ENCODE measurements at places on chromosomes 12 and 14. TPM values are rescaled to one million over a fixed set of nuclear protein-coding genes. Genes with fewer than 3 reads are reported as not detected.
A peak's percentile ranks its signal among the peaks of the same experiment; 100 is the strongest.

The OVCH1 gene
- not detected for polyA plus RNA-seq

The TPH2 gene
- not detected for polyA plus RNA-seq

The GPN3 gene
- polyA plus RNA-seq: 43.5 TPM

DNA sequence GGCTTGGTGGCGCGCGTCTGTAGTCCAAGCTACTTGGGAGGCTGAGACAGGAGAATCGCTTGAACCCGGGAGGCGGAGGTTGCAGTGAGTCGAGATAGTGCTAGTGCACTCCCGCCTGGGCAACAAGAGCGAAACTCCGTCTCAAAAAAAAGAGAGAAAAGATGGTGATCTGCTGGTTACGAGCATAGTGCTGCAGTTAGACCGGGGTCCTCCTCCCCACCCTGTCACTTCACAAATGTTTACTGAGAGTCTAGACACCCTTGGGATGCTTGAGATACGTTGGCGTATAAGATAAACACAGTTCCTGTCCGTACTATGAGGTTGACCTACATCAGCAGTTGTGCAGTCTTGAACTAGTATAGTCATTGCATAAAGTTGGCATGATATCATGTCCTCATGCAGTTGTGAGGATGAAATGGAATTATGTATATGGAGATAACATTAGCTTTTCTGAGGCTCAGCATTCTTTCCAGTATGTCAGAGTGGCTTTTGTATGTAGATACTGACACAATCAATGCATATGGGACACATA, 787 bp downstream of the ACAD10 start:
- peak overlapping the region; percentile 93 for H3K4me3 ChIP-seq
- H3K4me1 ChIP-seq: peaks cover 20% of the 10 kb centered on the region
- H3K27me3 ChIP-seq: no peaks in the 10 kb centered on the region
- H3K27ac ChIP-seq: peak overlapping the region; percentile 71
- no peaks in the 10 kb centered on the region for H3K36me3 ChIP-seq
- peak; percentile 64 for DNase-seq

DNA sequence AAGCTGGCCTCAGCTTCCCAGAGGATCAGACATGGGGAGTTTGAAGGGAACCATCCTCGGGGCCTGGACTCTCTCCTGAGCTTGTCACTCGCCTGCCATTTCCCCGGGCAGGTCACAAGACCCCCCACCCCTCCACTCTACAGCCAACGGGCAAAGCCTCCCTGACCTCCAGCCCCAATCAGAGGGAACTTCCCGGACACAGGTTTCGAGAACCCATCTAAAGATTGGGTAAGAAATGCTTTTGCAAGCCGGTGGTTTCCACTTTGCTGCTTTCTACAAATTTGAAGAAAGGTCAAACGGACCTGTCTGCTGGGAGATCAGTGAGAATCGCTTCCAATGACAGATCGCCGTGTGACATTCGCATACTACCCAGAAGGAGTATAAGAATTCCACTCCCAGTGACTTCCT, 89.6 kb downstream of the SCARB1 start:
- peaks cover 15% of the 10 kb centered on the region for H3K4me1 ChIP-seq
- H3K4me3 ChIP-seq: peak overlapping the region; percentile 60
- DNase-seq: peak; percentile 33
- H3K27me3 ChIP-seq: no peaks in the 10 kb centered on the region
- no peaks in the 10 kb centered on the region for H3K36me3 ChIP-seq
- peak overlapping the region; percentile 92 for H3K27ac ChIP-seq

DNA sequence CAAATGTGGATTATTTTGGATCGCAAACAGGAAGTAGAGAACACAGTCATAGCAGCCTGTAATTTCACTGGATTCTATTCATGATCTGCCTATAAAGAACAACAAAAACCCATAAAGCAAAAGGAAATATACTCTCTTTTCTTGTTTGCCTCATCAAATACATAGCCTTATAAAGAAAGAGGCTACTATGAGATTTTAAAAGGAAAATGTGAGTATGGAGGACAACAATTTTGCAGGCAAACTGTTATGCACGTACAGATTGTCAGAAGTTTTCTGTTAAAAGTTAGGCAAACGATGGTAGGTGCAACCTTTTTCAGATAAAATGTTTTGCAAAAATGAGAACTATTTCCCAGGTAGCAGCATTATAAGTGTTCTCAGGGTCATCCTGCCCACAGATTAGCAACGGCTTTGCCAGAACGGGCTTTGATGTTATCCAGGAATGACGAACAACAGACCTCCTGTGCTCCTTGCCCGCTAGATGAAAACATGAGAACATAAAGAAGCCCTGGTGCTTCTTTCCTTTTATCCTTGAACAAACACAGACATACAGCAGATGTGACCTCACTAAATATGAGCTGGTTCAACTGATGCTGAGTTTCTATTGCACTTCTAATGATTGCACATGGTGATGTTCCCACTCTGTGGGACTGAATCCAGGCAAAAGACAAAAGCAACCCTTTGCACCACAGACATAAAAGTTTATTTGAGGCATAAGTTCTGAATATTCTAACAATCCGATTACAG, 88.1 kb downstream of the ITPR2 start:
- H3K4me1 ChIP-seq: peaks cover 33% of the 10 kb centered on the region
- no peaks in the 10 kb centered on the region for H3K36me3 ChIP-seq
- H3K4me3 ChIP-seq: no peak overlapping the region
- no peaks in the 10 kb centered on the region for H3K27me3 ChIP-seq
- H3K27ac ChIP-seq: no peak overlapping the region

- peaks cover 4% of the 10 kb centered on the region for H3K4me1 ChIP-seq
- DNase-seq: peak; percentile 89
- H3K27me3 ChIP-seq: no peaks in the 10 kb centered on the region
- H3K4me3 ChIP-seq: no peak overlapping the region
These were observed 13.0 kb upstream of the TMED2 start for GRCh38 chr12:123571343-123571813.
